GDM1 (cell line): ENCODE measurements at places on chromosomes 3 and 15.

DNA sequence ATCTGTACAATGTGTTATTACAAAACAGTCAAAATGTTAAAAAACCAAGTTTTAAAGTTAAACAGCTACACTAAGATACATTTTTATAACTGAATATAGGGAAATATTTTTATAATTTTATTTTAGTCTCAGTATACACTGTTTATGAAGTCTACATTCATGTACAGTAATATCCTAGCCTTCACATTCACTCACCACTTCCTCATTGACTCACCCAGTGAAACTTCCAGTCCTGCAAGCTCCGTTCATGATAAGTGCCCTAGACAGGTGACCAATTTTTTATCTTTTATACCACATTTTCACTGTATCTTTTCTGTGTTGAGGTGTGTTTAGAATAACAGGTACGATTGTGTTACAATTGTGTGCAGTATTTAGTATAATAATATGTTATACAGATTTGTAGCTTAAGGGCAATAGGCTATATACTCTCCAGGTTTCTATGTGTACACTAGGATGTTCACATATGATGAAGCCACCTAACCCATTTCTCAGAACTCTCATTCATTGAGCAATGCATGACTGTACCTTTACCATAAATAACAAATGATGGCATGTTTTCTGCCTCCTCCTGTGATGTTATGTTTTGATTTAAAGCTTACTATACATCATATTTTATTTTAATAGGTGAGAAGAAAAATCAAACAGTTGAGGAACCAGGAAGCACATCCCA, 388.4 kb upstream of the NDN start:
- no peak for DNase-seq

GRCh38 chr3:59072681-59073080, 22.9 kb upstream of the CFAP20DC start:
- DNase-seq = no peak

DNA sequence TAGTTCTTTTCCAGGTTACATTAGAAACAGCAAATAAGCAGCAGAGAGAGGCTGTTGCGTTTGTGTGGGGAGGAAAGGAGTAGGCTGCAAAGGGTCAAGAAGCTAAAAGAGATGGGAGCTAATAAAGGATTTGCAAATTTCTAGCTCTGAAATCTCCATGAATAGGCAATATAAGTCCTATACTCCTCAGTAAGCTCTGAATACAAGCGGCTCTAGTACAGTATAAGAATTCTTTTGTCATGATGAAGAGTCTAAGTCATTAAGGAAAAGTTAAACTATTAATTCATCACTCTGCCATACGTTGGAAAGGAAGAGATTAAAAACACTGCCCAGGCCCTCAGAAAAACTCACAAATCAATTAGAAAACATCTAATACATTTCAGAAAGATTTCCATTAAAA, 59.3 kb downstream of the CEP152 start:
- DNase-seq = no peak

- DNase-seq = no peak
Measured at GRCh38 chr15:25391971-25392721, 46.7 kb downstream of the UBE3A start.

DNA sequence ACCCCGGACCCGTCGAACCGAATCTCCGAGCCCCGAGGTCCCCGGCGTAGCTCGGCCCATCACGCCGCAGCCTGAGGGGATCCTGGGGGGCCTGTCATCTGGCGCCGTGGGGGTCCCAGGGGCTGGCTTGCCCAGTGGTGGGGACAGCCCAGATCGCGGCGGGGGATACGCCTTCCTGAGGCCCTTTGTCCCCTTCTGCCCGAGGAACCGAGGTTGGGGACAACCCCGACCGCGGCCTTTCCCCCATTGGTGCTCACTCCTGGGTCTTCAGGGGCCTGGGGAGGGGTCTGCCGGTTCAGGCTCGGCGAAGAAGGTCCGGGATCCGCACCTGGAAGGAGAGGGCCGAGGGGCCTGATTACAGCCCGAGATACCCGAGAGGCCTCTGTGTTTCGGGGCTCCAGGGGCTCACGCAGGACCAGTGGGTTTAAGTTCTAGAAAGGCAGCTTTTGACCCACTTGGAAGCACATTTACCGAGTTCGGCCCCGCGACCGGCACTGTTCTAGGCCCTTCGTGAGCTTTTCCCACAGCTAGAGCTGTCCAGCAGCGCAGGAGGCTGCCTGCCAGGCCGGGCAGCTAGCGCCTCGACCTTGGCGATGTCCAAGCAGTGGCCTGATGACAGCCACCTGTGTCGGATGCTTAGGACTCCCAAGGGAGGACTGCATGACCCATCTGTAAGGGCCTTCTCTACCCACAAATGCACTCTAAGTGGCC, 504 bp downstream of the ABHD2 start:
- DNase-seq = no peak

- DNase-seq = no peak
Measured at GRCh38 chr3:45967724-45968123, 24.5 kb downstream of the CXCR6 start.

- no peak for DNase-seq
Measured at GRCh38 chr3:24793896-24794295, 299.2 kb upstream of the THRB start.

DNA sequence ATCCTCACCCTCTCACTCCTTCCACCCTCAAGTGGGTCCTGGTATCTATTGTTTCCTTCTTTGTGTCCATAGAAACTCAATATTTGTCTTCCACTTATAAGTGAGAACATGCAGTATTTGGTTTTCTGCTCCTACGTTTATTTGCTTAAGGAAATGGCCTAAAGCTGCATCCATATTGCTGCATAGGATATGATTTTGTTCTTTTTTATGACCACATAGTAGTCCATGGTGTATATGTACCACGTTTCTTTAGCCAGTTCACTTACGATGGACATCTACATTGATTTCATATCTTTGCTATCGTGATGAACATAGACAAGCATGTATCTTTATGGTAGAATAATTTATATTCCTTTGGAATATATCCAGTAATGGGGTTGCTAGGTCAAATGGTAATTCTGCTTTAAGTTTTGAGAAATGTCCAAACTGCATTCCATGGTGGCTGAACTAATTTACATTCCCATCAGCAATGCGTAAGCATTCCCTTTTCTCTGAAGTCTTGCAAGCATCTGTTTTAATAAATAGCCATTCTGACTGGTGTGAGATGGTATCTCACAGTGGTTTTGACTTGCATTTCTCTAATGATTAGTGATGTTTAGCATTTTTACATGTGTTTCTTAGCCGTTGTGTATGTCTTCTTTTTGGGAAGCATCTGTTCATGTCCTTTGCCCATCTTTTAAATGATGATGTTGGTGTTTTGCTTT, 650.2 kb downstream of the ZNF385D start:
- DNase-seq = no peak

DNA sequence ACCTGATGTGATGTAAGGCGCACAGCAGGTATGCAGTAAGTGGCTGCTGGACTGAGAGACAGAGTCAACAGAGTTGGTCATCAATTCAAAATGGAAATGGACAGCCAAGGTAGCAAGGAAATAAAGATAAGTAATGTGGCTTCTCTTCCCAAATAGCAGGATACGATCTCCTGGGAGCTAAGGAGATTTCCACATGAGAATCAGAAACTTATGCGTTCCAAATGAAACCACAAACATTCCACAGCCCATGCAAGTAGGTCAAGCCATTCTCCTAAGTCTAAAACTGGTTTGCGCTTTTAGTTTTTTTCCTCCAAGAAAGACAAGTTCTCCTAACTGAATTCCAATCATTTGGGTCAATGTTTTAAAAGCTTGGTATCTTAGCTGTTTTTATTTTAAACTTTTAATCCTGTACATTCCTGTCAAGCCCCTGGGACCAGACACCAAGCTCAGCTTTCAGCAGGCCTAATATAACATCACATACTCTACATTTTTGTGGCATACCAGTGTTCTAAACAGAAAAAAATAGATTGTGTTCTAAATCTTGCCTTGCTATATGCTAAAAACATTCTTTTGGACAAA, 73.7 kb upstream of the TSPAN3 start:
- no peak for DNase-seq

DNA sequence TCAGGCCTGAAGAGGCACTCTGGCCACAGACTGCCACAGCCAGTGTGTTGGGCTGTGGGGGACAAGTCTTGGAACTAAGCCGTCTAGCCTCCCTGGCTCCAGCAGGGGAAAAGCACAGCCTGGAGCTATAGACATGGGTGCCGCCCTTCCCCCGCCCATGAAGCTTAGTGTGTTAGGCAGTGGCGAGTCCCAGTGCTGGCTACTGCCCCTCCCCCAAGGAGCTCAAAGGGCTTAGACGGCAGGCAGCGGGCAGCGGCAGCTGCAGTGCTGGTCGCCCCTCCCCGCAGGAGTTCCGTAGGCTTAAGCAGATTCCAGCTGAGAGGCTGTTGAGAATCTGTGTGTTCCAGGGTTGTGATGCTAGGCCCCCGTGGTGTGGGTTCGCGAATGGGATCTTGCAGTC, 135.8 kb upstream of the RORA start:
- DNase-seq = no peak

DNA sequence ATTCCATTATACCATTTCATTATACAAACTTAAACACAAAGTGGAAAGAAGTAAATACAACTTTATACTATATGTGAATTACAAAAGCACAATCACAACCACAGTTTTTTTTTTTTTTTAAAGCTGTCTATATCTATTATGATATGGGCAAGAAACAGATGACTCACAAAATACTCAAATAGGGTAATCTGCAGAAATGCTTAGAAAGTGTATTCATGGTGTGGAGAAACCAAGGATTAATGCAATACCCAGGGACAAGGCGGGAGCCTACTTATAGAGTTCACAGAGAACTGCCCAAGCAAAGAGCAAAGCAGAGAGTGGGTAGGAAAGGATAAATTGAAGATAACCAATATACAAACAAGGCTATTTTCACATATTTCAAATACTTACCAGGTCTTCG, 332.0 kb downstream of the FHIT start:
- DNase-seq = no peak

- DNase-seq = no peak
Measured at GRCh38 chr15:58401276-58401675, 30.5 kb upstream of the LIPC start.

- no peak for DNase-seq
Measured at GRCh38 chr3:136994772-136995516, 37.2 kb downstream of the IL20RB start.

GRCh38 chr3:195128255-195129071, 142.5 kb downstream of the XXYLT1 start:
- no peak for DNase-seq
